ENCODE measurements at places on chromosomes 16 and 17.

GRCh38 chr16:85724936-85725335 is 26.0 kb downstream of the C16orf74 start:
- DNase-seq = no peak

DNA sequence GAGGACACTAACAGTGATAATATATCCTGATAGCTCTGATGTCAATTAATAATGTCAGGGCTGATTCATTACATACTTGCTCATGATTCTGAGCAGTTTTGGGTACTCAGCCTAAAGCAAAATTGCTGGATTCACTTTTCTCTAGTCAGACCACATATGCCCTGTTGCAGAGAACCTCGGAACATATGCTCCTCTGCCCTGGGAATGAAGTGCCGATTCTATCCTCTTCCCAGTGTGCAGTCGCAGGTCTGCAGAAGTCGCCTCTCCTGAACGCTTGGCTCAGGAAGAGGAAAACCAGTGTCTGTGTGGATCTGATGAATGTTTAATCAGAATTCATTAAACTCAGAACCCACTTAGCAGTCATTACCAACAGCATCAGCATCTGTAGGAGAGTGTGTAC is 34.5 kb downstream of the ABCC12 start:
- no peak for DNase-seq

DNA sequence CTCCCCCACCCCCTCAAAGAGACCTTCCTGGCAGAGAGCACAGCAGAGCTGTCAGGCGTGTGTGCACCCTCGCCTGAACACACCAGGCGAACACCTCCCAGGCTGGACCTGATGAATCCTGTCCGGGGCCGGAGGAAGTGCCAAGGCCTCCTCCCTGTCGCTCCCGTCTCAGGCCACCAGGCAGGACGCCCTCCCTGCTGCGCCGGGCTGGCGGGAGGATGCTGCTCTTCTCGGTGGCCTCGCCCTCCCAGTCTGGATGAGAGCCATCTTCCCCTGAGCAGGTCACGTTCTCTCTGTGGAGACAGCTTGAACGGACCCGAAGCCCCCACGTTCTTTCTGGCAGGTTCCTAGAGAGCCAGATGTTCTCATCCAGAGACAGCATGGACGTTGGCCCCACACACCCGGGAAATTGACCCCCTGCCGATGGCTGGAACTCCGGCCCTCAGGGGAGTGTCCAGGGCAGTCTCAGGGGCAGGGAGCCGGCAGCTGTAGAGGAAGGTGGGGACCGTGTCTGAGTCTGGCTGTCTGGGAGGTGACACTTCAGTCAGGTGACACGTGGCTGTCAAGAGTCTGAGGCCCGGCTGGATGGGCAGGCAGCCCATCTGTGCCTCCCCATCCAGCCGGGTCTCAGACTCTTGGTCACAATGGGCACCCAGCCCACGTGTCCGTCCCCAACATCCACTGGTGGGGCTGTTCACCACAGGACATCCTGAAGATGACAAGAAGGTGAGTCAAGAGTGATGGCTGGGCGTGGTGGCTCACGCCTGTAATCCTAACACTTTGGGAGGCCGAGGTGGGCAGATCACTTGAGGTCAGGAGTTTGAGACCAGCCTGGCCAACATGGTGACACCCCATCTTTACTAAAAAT is 5.0 kb upstream of the TIMP2 start:
- peak; percentile 35 for DNase-seq

GRCh38 chr16:76195056-76195455 is 82.1 kb upstream of the CNTNAP4 start:
- no peak for DNase-seq

DNA sequence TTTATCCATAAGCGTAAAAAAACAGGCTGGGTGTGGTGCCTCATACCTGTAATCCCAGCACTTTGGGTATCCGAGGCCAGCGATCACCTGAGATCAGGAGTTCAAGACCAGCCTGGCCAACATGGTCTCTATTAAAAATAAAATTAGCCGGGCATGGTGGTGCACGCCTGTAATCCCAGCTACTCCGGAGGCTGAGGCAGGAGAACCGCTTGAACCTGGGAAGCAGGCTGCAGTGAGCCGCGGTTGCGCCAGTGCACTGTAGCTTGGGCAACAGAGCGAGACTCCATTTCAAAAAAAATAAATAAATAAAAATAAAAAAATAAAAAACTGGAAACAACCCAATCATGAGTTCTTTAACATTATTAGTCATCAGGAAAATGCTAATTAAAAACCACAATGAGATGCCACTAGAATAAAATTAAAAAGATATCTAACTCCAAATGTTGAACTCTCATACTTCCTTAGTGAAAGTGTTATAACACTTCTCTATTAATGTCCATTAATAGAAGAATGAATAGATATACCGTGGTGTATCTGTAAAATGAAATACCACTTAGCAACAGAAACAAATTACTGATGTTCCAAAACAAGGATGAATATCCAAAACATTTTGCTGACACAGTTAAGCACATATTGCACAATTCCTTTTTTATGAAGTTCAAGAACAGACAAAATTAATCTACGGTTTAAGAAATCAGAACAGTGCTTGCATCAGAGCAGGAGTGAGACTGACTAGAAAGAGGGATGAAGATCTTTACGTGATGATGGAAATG is 13.1 kb downstream of the MPHOSPH6 start:
- no peak for DNase-seq

DNA sequence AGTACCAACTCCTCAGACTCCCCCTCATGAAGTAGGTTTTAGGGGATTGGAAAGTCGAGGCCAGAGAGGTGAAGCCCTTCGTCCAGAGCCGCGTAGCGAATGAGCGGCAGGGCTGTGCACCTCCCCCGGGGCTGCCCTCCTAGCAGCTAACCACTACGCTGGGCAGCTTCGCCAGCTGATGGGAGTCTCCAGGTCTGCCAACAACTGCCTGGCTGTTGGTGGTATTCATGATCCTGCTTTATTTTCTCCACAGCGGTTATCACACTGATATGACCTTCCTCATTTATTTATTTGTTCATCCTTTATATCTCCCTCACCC is 773 bp upstream of the NETO2 start:
- DNase-seq = peak; percentile 85

- DNase-seq = no peak
These were observed 4.8 kb downstream of the BCAR1 start for GRCh38 chr16:75246504-75247205.

- DNase-seq = no peak
These were observed 3.0 kb downstream of the HSPB9 start for GRCh38 chr17:42125565-42125964.

- no peak for DNase-seq
These were observed 8.1 kb downstream of the SLC5A11 start for GRCh38 chr16:24853830-24854229.

- no peak for DNase-seq
These were observed 16.7 kb downstream of the SBK1 start for GRCh38 chr16:28308794-28309584.

DNA sequence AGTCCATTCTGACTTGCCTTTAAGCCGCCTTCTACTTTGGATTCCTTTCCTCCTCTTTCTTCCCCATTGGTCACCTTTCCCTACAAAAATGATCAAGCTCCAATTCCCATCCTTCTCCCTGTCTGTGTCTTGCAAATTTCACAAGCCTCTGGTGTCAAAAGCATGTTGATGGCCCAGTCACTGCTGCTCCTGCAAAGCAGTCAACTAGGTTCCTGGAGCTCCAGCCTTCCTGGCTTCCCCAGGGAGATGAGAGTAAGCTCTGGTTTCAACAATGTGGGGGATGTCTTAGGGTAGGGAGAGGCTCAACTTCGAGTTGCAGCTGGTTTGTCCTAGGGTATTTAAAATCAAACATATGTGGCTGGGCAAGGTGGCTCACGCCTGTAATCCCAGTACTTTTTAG is 36.1 kb upstream of the HELZ start:
- no peak for DNase-seq
